ENCODE measurements at places on chromosomes 4 and X. TPM values are rescaled to one million over a fixed set of nuclear protein-coding genes. Genes with fewer than 3 reads are reported as not detected.

GRCh38 chrX:72100824-72101351, 30.8 kb downstream of the RTL5 start:
- H3K27ac ChIP-seq = peak overlapping the region; percentile 63
- H3K4me1 ChIP-seq = peaks cover 39% of the 10 kb centered on the region
- peak; percentile 88 for DNase-seq
- no peaks in the 10 kb centered on the region for H3K36me3 ChIP-seq
- H3K4me3 ChIP-seq = peak overlapping the region; percentile 80

- DNase-seq = peak; percentile 95
- no peaks in the 10 kb centered on the region for H3K27me3 ChIP-seq
- no peaks in the 10 kb centered on the region for H3K36me3 ChIP-seq
- peak overlapping the region; percentile 91 for H3K27ac ChIP-seq
These were observed 29.6 kb upstream of the SPON2 start for GRCh38 chr4:1201851-1202525.

Gene MAGEA1
- total RNA-seq = not detected

Gene FBXL5
- 50.5 TPM for total RNA-seq

Gene GPR82
- total RNA-seq = 0.33 TPM

DNA sequence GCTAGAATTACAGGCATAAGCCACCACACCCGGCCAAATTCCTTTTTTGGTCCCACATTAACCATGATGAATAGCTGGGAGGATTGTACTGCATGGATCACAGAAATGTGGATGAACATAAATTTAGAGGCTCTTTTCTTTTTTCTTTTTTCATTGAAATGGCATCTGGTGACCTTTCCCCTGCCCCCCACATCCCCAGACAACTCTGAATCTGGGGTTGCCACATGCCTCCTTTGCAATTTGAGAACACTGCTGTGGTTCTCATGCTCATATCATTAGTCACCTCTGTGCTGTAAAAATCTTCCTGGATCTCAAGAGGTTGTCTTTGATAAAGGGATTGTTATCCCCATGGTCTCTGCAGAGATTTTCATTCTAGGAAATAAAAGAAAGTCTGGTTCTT, 22.8 kb upstream of the FMR1NB start:
- peaks cover 4% of the 10 kb centered on the region for H3K36me3 ChIP-seq
- H3K27ac ChIP-seq = no peak overlapping the region
- DNase-seq = no peak
- no peaks in the 10 kb centered on the region for H3K4me1 ChIP-seq
- H3K27me3 ChIP-seq = peaks cover 7% of the 10 kb centered on the region

Gene SGMS2
- 0.50 TPM for total RNA-seq

DNA sequence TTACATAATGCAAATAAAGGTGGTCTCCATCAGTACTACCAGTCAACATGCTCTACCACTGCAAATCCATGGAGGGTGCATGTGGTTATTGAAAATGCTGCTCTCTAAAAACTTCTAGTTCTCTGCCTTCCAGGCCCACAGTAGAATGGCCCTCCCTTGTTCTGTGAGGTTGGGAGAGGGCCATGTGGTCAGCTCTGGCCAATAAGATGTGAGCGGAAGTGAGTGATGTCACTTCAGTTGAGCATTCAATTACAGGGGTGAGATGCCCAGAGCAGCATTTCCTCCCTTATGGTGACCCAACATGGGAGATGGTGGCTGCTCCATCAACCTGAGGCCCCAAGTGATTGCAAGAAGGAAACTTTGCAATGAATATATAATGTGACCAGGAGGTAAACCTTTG, 148.8 kb downstream of the CPEB2 start:
- H3K27ac ChIP-seq = no peak overlapping the region
- H3K4me3 ChIP-seq = no peak overlapping the region
- no peak for DNase-seq
- H3K27me3 ChIP-seq = peaks cover 24% of the 10 kb centered on the region
- no peaks in the 10 kb centered on the region for H3K36me3 ChIP-seq

Gene CT83
- not detected for total RNA-seq

GRCh38 chr4:124321364-124321763, 391.2 kb downstream of the ANKRD50 start:
- H3K4me1 ChIP-seq = no peaks in the 10 kb centered on the region
- no peak overlapping the region for H3K4me3 ChIP-seq
- H3K36me3 ChIP-seq = no peaks in the 10 kb centered on the region
- H3K27ac ChIP-seq = no peak overlapping the region

Gene TMEM192
- total RNA-seq = 15.5 TPM

Gene GPR50
- total RNA-seq = not detected

- no peaks in the 10 kb centered on the region for H3K4me1 ChIP-seq
- no peak overlapping the region for H3K27ac ChIP-seq
- H3K36me3 ChIP-seq = peaks cover 6% of the 10 kb centered on the region
These were observed 36.9 kb downstream of the CCDC158 start for GRCh38 chr4:76384052-76384451.

DNA sequence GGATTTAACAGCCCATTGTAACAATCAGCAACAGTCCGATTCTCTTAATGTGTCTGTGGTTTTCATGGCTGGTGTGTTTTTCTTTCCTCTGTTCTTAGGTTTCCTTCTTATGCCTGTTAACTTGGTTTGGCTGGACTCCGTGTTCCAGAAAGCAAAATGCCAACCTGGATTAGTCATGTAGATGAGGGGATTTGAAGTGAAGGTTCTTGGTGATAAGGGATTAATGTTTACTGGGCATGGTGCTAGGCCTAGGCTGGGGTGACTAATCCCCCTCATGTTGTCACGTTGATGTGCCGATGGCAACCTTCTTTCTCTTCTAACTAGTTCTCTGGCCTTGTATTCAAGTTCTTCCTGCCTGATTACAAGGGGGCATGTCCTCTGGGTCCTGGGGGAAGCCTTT, 85.9 kb downstream of the REPS2 start:
- no peak overlapping the region for H3K4me3 ChIP-seq
- no peak for DNase-seq
- no peak overlapping the region for H3K27ac ChIP-seq
- H3K36me3 ChIP-seq = no peaks in the 10 kb centered on the region

- H3K27ac ChIP-seq = peak overlapping the region; percentile 17
- H3K36me3 ChIP-seq = no peaks in the 10 kb centered on the region
- H3K4me1 ChIP-seq = peaks cover 10% of the 10 kb centered on the region
- H3K4me3 ChIP-seq = no peak overlapping the region
These were observed 39.3 kb downstream of the RNF212 start for GRCh38 chr4:1074077-1074476.

DNA sequence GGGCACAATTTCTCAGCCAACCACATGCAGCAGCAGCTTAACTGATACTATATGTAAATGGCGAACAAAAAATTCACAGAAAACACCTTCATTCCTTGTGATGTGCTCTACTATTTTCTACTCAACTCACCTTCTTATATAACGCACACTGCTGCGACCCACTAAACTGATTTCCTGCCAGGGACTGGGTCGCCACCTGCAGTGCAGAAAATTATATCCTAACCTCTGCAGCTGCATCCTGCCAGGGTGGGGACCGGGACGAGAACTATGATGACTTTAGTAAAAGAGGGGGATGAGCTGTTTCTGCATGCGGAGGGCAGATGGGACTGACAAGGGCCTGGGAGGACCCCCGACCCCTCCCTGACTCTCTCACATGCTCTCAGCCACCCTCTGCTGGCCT, 27.4 kb downstream of the ABLIM2 start:
- peaks cover 8% of the 10 kb centered on the region for H3K27me3 ChIP-seq
- no peaks in the 10 kb centered on the region for H3K36me3 ChIP-seq
- no peak for DNase-seq
- H3K4me1 ChIP-seq = no peaks in the 10 kb centered on the region

- H3K27ac ChIP-seq = no peak overlapping the region
- peaks cover 14% of the 10 kb centered on the region for H3K36me3 ChIP-seq
- no peak overlapping the region for H3K4me3 ChIP-seq
These were observed 52.1 kb downstream of the SPIN3 start for GRCh38 chrX:56943264-56943663.

DNA sequence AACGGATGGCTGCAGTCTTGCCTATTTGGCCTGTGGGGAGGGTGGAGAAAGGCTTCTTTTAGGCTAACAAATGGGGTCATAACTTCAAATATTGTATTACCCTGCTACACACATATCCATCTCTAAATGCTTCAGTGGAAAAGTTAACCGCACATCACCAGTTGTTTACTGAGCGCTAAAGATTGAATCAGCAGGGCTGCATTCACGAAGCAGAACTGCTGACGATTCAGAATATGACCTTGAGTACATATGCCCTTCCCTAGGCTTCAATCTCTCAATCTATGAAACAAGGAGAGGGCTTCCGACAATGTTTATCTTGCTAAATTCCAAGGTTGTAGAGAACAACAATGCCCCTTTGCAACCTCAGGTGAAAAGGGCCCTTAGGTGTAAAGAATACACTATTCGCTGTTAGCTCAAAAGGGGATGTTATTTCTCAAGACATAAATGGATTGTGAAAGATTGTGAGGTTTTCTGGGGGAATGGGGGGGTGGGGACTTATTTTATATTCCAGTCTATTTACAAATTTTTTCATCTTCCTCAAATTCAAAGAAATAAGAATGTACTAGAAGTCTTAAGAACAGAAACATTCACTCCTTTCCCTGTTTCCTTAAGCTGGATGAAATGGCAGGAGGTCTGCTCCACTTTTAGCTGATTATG, 2.6 kb upstream of the ATP6AP2 start:
- H3K27ac ChIP-seq = no peak overlapping the region
- no peaks in the 10 kb centered on the region for H3K27me3 ChIP-seq
- no peak for DNase-seq

GRCh38 chr4:82430964-82431745, 765 bp downstream of the ENOPH1 start:
- H3K4me1 ChIP-seq = peaks cover 50% of the 10 kb centered on the region
- no peaks in the 10 kb centered on the region for H3K27me3 ChIP-seq
- peak overlapping the region; percentile 95 for H3K4me3 ChIP-seq

GRCh38 chr4:16663732-16664131, 234.7 kb downstream of the LDB2 start:
- H3K27ac ChIP-seq = no peak overlapping the region
- no peak for DNase-seq
- no peaks in the 10 kb centered on the region for H3K4me1 ChIP-seq
- H3K27me3 ChIP-seq = no peaks in the 10 kb centered on the region

Gene TGIF2LX
- total RNA-seq = not detected

DNA sequence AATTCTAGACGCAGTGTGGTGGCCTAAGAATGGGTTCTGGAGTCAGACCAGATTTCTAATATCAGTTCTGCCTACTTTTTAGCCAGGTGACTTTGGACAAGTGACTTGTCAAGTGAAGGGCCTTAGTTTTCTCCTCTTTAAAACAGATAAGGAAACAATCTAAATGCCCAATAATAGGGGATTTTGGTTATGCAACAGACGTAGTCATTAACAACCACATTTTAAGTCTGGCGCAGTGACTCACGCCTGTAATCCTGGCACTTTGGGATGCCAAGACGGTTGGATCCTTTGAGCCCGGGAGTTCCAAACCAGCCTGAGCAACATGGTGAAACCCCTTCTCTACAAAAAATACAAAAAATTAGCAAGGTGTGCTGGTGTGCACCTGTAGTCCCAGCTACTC, 2.1 kb upstream of the ZMYM3 start:
- H3K4me3 ChIP-seq = peak overlapping the region; percentile 94
- H3K27me3 ChIP-seq = no peaks in the 10 kb centered on the region
- H3K4me1 ChIP-seq = peaks cover 17% of the 10 kb centered on the region
- peak overlapping the region; percentile 79 for H3K27ac ChIP-seq

Gene CLDN22
- total RNA-seq = not detected

Gene NRK
- total RNA-seq = not detected

DNA sequence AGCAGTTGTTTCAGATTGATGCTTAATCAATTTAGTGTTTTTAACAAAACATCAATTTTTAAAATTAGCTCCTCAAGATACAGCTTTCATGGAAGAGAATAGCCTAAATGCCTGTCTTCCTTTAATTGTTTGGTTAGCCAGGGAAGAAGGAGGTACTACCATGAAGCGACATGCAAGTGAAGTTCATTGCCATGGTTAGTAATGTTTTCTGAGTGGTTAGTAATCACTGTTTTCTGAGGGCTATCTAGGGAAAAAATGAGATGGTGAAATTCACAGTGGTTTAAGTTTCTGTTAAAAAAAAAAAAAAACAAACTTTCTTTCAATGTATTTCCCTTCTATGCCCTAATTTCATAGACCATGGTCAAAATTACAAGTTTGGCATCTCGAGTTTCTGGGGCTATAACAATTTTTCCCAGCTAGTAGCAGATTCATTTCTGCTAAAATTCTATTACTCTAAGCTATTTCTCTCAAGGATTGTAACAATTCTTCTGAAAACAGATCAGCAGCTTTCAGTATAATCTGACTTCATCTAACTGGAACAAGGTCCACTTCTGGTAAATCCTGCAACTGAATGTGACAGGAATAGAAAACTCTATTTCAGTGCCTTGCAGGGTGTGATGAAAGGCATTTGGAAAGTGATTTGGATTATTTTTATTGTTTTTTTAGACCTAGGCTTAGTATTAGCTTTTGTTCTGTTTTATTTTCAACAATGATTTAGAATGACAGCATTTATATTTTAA, 157.0 kb downstream of the PCDH18 start:
- DNase-seq = no peak
- H3K4me3 ChIP-seq = no peak overlapping the region
- peaks cover 11% of the 10 kb centered on the region for H3K36me3 ChIP-seq
- H3K4me1 ChIP-seq = no peaks in the 10 kb centered on the region
- no peak overlapping the region for H3K27ac ChIP-seq

Gene TCEAL2
- total RNA-seq = not detected

Gene USP26
- total RNA-seq = not detected

DNA sequence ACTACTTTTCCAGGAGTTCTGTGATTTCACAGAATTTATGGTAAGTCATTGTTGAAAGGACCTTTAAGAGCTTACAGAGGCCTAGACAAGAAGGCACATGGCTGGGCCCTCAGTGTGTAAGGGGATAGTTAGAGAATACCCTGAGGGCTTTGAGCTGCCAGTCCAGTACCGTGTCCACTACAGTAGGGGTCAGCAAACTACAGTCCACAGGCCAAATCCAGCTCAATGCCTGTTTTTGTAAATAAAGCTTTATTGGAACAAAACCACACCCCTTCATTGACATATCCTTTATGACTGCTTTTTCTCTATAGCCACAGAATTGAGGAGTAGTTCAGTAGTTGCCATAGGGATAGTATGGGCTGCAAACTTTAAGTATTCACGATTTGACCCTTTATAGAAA, 176.2 kb downstream of the MID1 start:
- H3K36me3 ChIP-seq = no peaks in the 10 kb centered on the region
- peaks cover 10% of the 10 kb centered on the region for H3K27me3 ChIP-seq
- no peak overlapping the region for H3K4me3 ChIP-seq
- H3K4me1 ChIP-seq = no peaks in the 10 kb centered on the region
